ENCODE measurements at places on chromosomes 11 and 22.
A peak's percentile ranks its signal among the peaks of the same experiment; 100 is the strongest.

DNA sequence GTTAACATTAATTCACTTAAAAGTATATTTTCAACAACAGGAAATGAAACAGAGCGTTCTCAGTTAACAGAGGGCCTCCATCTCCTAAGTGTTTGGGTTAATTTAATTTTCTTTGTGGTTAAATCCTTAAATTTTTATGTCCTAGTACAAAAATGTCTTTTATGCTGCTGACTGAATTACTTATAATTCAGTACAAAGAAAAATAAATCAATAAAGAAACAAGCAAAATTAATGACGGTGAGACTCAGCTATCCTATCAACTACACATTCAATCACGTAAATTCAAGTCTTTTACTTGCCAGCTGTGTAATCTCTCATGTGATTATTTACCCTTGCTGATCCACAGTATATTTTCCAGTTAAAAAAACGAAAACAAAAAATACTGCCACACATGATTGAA is 81.4 kb downstream of the BBOX1 start:
- no peak for DNase-seq

GRCh38 chr11:36741515-36741914 is 143.5 kb upstream of the RAG2 start:
- DNase-seq, result no peak

GRCh38 chr11:69131121-69131566 is 24.6 kb upstream of the SMIM38 start:
- no peak for DNase-seq

- no peak for DNase-seq
These were observed 242.1 kb downstream of the LUZP2 start for GRCh38 chr11:24738972-24739371.

- DNase-seq, result no peak
These were observed 8.6 kb downstream of the ARAP1 start for GRCh38 chr11:72743321-72744221.

DNA sequence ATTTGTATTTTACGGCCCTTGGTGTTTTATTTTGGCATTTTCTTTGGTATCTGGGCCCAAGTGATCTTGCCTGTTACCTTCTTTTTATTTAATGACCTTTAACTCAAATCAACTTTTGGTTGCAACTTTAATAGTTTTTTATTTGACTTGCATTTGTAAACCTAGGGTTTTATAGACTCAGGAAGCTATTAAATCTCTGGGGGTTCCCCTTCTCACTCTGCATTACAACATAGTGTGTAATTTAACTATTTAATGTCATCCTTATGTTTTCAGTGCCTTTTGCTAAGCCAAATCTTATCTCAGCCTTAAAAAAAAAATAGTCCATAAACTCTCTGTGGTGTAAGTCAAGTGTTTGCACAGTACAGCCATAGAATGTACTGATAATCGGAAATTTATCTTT is 3.4 kb downstream of the FJX1 start:
- no peak for DNase-seq

GRCh38 chr22:19880786-19881569 is 26.3 kb upstream of the GNB1L start:
- DNase-seq, result peak; percentile 98

DNA sequence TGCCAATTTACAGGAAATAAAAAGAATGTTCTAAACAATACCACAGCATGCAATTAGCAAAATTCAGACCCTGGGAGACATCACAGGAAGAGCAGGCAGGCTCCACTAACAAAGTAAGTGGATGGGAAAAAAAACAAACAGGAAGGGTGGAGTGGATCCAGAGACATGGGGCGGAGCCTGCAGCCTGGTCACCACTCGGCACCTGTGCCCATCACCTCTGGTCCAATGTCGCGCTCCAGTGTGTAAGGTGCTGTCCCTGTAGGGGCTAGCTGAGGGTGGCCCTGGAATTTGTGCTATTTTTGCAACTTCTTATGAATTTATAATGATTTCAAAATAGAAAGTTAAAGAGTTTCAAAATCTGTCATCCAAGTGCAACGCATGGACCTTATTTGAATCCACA is 11.0 kb upstream of the MOB2 start:
- DNase-seq, result no peak

- no peak for DNase-seq
These were observed 29.0 kb upstream of the LRRC32 start for GRCh38 chr11:76699451-76700091.

DNA sequence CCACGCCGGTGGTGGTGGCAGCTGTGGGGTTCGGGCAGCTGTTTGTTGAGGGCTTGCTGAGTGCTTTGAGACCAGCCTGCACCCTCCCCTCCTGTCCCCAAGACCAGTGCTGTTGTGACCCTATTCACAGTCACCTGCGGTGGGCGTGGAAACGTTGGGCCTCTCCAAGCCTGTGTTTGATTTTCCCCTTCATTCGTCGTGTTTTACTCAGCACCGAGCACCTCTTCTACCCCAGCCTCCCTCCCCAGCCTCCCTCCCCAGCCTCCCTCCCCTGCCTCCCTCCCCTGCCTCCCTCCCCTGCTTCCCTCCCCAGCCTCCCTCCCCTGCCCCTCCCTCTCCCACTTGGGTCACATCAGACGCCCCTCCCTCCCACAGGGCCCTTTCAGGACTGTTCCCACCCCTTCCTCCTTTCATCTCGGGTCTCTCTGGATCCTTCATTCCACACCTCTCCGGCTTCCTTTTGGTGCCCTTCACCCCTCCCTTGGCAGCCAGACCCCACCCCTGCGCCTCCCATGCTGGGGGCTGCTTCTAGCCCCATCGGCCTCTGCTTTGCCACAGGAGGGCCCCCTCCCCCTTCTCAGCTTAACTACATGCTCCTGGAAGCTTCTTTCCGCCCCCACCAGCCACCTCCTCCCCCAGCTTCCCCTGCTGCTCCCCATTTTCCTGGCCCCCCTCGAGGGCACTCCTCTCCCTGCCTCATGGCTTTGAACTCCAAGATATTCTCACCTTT is 14.8 kb downstream of the FRMD8 start:
- no peak for DNase-seq

GRCh38 chr11:69327741-69328191 is 33.8 kb downstream of the MYEOV start:
- DNase-seq, result no peak

DNA sequence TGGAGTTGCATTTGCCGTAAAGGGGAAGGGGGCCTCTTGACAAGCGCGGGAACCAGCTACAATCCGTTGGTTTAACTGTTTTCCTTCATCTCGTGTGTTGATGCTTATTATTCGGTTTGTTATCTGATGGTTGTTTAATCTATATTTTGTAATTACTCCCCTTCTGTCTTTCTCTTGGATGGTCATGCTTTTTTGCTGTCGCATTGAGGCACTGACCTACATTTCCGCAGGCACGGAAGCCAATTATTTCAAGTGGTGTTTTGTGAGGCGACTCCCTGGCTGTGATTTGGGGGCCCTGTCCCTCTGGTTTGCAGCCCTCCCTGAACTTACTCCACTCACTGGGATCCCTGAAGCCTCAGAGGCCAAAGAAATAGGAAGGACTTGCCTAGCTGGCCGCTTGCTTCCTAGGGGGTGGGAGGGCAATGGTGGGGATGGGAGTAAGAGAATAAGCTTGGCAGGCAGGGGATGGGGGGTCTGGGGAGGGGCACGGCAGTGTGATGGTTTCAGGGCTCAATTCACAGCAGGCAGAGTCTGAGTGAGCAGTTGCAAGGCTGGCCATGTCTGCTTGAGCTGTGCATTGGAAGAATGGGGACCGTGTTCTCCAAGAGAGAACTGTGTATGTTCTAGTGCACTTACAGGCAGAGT is 165.8 kb upstream of the B3GAT1 start:
- DNase-seq, result no peak

- no peak for DNase-seq
These were observed 2.7 kb downstream of the BRD1 start for GRCh38 chr22:49824936-49825335.

DNA sequence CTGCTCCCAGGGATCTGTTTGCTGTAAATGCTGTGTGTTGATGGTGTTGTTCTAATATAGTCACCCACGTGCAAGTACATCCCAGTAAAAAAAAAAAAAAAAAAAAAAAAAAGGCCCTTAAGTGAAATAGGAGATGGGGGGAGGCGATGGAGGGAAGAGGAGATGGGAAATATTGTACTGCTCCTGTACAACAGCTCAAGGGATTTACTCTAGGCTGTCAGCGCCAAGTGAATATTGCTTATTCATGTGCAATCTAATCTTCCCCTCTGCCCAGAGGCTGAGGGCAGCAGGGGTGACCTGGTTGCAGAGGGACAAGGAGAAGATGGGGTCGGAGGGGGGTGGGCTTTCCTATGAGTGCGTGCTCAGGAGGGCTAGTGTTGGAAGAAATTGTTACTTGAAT is 206.2 kb upstream of the CADM1 start:
- no peak for DNase-seq

GRCh38 chr11:68146704-68147474 is 25.7 kb upstream of the CHKA start:
- peak; percentile 66 for DNase-seq

DNA sequence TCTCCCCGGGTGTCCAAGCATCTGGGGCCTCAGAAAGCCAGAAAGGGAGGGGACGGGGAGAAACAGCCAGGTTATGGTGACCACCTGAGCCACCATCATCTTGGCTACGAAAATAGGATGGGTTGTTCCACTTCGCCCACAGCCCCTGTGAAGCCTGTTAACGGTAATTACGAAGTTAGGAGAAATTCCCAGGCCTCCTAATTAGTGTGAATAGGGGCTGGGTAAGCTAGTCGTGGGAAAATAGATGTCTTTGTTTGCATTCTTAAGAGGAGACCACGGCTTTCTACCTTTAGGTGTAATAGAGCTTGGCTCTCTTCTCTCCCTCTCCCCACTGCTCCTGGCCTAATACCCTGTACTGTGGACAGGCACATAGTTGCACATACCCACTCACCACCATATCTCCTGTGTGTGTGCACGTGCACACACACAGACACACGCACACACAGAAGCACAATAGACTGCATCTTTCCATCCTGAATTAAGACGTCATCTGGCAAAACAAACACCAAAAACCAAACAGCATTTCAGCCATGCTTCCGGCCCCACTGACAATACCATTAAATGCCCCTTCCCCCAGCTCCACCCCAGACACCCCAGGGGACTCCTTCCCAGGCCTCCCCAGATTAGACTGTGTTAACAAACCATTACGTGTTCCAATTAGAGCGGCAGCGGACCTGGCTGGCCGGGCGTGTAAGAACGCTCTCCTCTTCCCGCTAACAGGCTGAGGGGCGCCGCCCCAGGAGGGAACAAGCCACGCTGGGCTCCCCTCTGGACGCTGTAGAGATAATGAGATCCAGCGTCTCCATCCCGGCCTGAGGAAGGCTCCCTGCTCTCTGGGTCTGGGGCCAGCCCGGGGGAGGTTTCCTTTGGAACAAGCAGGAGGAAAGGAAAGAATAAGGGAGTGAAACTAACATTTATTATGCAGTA is 72.8 kb downstream of the TP53I11 start:
- peak; percentile 54 for DNase-seq

DNA sequence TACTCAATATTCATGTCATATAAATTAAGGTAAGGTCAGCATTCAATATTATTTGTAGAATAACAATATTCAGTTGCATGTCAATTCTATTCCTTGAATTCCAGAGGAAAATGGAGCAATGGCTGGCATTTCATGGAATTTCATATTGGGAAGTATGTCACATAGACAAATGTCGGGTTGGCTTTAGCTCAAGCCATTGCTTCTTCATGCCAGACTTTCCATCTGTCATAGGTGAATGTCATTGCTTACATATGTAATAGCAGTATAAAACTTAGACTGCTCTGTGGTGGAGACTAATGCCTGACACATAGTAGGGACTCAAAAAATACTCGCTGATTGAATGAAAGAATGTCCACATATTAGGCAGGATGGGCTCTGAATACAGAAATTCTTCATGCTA is 509.6 kb upstream of the CHORDC1 start:
- no peak for DNase-seq

GRCh38 chr22:23786261-23786710 is 480 bp upstream of the SMARCB1 start:
- no peak for DNase-seq

DNA sequence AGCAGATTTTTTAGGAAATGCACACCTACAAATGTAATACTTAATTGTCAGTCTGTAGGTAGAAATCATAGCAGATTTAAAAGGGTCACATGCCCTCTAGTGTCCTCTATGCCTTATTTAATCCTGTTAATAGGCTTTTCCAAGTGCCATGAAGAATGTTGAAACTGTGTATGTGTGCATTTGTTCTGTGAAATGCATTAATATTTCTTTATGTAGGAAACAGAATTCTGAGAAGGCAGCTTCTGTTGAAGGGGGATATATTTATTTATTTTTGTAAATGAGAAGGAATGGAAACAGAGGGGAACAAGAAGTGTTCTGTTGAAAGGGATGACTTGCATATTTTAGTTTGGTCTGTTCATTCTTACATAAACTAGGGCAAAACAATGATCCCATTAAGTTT is 51.0 kb downstream of the SVIP start:
- no peak for DNase-seq

DNA sequence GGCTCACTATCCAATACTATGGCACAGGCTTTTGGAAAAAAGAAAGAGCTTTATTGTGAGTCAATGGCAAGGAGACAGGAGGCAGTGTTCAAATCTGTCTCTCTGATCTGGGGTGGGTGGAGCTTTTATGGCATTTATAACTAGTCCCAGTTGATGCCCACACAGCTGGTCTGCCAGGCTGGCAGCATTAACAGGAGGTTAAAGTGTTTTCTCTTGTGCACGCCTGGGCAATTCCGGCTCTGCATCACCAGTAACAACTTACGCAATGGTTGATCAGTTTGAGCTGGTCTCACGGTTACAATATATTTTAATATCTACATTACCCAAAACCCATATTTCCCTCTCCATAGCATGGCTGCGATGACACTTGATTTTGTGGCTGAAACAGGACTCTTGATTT is 15.1 kb upstream of the SMIM38 start:
- no peak for DNase-seq

- no peak for DNase-seq
These were observed 12.7 kb upstream of the SESN3 start for GRCh38 chr11:95243673-95244072.

DNA sequence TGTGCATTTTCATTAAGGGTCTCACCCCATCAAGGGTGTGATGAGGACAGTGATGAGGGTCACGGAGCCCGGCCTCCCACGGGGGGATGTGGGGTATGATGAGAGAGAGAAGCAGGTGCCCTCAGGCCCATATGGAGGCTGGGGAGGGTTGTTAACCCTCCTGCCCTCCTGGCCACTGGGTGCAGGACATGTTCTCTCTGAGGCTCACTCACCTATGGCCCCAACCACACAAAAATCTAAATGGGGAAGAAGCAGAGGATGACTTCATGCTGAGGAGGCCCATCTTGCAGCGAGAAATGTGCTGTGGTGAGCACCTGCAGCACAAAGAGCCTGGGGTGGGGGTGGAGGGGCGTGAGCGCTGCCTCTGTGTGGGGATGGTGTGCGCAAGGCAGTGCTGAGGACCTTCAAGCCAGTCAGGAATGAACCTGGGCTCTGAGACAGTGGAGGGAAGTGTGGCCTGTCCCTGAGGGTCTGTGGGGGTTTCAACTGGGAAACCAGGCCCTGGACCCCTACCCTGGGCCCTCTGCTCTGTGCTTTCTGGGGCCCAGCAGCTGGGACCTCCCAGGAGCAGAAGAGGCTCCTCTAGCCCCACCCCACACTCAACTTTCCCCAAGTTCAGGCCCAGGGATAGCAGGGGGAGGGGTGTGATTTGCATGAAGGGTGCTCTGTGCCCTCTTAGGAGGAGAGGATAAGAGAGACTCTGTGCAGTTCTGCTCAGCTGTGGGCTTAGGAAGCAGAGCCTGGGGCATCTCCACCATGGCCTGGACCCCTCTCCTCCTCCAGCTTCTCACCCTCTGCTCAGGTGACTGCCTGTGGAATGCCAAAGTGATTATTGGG is 43.0 kb upstream of the TOP3B start:
- no peak for DNase-seq

GRCh38 chr11:60918251-60918938 is 4.4 kb downstream of the TMEM109 start:
- DNase-seq, result no peak

GRCh38 chr22:19048531-19048930 is 73.7 kb downstream of the DGCR2 start:
- DNase-seq, result no peak

Measured in astrocyte of the hippocampus (primary cell).